ENCODE measurements at places on chromosomes 2 and 18.

DNA sequence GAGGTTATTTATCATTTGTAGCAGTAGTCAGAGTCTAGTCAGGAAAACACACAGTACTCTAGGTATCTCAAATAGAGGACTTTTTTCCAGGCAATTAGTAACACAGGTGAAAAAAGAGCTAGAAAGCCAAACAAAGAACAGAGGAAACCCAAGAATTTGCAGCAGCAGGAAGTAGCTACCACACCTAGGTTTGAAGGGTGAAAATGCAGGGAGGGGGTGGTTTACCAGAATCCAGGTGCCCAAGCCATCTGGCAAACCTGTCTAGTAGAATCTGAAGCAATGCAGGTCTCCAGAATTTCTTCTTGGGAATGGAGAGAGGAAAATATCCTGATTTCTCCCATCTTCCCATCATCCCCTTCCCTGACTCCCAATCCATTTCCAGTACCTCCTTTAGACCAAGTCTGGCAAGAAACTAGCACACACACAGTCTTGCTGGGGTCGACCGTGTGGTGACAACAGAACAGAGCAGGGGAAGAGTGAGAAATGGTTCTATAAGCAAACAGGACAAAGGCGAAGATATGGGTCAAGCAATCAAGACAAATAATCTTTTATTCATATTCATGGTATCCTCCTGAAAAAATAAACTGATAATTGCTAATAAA, 231.9 kb upstream of the MMADHC start:
- DNase-seq, result no peak

GRCh38 chr2:229519655-229520430, 194.5 kb downstream of the DNER start:
- DNase-seq, result no peak

DNA sequence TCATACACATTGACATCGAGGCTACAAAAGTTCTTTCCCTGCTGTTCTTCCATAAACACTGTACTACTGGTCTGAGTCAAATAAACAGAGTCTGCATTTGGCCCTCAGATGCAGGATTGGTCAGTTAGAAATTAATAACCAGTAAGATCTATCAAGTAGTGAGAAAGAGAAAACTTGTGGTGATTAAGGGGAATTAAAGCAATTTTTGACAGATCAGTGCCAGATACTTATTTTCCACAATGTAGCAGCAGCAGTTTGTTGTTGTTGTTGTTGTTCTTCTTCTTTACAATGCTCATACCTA, 85.0 kb downstream of the IKZF2 start:
- DNase-seq, result no peak

DNA sequence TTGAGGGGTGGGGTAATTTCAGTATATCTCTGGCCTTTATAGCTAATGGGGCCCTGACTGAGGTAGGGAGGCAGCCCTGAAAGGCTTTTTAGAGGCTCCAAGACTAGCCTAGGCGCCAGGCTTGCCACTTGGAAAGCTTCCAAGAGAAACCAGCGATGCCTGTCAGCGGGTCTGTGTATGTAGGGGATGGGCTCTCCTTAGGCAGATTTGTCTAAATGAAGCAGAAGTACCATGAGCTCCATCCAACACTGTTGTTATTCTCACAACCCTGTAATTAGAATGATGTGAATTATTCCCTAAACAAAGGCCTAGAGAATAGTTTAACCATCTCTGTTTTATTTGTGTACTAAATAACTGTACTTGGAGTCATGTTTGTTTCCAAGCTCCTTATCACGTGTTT, 138.1 kb downstream of the B3GNT2 start:
- no peak for DNase-seq

DNA sequence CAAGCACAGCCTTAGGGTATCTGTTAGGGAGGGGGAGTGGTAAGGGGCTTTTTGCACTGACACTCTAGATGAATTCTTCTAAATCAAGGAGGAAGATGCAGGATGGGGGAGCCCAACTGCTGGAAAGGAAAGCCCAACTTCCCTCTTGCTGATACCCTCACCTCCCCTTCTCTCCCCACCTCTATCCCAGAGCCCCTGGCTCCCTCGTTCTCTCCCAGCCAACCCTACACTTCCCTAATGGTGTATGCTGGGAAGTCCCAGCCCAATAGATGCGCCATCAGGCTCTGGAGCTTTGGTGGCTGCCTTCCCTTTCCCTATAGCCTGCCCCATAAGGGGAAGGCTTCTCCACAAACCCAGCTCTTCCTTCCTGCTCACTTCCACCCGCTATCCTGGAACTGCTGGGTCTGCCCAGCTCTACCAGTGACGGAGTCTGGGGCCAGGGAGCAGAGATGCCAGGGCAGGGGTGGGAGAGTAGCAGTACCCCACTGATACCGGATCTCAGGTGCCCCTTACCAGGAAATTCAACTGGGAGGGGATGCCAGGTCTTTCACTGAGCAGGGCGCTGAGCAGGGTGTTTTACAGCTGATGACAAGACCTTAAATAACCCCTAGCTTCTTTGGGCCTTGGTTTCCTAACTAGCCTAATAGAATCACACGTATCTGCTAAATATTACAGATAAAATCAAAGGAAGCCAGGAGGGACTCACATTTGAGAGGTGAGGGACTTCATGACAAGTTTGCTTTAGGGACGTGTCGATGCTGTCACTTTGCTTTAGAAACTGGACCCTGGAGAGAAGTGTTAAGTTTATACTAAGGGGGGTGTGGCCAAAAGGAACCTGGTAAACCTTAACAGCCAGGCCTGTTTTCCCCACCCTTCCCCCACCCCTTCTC, 82.6 kb downstream of the DNMT3A start:
- DNase-seq, result no peak

- DNase-seq, result no peak
Measured at GRCh38 chr2:175707322-175707721, 294.7 kb downstream of the LNPK start.

DNA sequence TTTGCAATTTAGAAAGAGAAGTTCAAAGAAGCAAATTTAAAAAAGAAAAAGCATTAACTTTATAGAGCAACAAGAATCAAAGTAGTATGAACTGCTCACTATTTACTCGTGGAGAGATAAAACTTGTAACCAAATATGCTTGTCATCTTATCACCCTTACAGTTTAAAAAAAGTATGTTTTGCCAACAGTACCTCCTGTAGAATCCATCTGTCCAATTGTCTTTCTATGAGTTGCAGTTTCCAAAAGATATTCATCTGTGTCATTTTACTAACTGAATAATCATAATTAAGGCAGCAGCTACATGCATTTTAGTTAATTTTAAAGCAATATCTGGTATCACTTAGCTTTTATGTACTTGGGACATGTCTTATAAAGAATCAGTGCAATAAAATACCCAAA, 1112.3 kb downstream of the DSC3 start:
- DNase-seq, result no peak

DNA sequence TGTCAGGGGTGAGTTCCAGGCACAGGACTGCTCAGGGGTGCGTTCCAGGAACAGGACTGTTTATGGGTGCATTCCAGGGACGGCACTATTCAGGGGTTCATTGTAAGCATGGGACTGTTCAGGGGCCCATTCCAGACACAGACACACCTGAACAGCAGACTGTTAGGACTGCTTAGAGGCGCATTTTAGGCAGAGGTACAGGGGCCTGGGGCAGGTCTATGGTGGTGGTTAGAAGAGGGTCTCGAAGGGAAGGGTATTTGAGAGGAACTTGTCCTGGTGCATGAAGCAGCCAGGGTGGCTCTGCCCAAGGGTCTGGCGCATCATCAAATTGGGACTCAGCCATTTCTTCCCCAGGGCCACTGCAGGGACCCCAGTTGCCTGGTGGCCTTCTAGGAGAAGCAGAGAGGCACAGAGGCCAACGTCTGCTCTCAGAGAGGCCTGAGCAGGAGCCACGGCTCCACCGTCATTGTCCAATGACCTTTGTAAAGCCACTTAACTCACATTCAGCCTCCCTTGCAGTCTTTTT, 14.8 kb upstream of the MLPH start:
- no peak for DNase-seq

- no peak for DNase-seq
Measured at GRCh38 chr18:68219872-68220271, 495.0 kb downstream of the TMX3 start.

- no peak for DNase-seq
Measured at GRCh38 chr2:239046822-239047221, 198.9 kb downstream of the TWIST2 start.

DNA sequence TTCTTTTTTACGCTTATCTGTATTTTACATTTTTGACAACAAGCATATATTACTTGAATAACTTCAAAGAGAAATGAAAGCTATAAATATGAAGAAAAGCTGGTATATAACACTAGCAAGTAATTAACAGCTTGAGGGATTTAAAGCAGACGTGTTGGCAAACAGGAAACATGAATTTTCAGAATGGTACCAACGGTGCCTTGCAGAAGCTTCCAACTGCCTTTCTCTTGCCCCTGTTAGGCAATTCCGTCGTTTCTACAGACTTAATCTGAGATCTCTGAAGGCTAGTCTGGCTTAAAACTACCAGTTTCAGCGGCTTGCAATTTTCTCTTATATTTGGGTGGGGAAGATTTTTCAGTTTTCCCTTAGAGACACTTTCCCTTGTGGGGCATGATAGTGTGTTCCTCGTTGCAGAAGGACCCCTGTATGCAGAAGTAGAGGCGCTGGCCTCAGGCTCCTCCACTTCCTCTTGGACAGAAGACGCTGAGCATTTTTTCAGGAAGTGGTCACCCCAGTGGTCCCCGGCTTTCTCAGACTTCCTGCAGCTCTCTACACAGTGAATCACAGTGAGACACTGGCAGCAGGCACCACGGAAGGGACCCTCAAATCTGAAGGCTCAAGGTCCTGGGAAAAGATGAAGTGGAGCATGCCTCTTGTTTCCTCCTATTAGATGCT, 56.2 kb upstream of the SLC16A14 start:
- no peak for DNase-seq

DNA sequence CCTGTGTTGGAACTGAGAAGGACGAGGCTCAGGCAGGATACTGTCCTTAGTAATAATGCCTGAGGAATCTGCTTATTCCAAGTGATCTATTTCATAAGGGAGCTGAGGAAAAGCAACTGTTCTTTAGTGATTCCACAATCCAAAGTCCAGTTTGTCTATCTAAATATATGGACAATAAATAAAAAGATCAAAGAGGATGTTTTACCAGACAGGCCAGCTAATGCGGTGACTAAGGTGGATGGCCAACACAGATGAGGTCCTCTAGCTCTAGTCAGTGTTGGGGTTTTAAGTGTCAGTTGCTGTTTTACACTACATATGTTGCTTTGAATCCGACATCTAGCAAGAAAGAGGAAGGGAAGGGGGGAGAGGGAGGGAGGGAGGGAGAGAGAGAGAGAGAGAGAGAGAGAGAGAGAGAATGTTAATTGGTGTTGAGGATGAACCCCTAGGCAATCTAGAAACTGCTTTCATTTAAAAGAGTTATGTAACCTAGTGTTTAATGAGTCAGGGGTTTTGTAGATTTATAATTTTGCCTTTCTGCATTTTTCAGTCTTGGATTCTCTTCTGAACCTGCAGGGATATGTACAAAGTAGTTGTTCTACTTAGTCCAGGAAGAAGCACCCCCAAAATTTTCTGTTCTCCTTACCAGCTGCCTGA, 27.0 kb upstream of the SCN1A start:
- no peak for DNase-seq

DNA sequence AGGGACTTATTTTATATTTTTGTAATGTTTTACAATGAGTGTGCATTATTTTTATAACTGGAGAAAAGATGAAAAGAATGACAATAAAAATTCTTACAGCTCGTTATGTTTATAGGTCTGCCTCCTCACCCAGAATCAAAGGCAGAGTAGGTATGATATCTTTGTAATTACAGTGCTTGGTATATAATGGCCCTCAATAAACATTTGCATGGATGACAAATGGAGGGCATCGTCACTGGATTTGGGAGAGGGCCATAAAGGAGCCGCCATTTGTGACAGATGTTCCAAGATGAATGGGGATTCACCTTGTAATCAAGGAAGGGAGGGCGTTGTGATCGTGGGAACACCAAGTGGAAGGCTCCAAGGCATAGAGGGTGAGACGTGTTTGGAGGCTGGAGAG, 22.6 kb upstream of the GIGYF2 start:
- DNase-seq, result no peak

GRCh38 chr2:172937884-172938712, 137.5 kb upstream of the MAP3K20 start:
- no peak for DNase-seq

DNA sequence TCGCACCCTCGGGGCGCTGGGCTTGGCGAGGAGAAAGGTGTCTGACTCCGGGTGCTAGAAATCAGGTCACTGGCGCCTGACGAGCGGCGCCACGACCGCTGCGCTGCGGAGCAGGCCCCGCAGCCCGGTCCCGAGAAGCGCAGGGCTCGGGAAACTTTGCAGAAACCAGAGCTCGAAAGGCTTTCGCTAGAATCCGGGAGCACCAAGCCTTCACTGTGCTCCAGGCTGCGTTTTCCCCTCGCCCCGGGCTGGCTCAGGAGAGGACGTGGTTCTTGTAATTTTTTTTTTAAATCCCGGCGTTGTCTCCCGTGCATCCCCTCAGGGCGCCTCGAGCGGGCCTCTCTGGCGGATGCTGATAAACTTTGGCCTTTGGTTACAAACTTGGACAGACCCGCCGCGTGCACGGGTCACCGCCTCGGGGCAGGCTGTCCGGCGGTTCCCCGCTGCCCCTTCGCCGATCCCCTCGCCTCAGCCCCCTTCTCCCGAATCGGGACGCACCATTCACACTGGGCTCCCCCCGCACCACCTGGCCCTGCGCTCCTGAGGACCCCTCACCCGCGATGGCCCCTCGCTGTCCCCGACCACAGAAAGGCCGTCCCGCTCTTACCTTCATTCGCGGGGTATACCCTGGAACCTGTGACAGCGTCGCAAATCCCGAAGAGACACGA, 419 bp downstream of the EPHA4 start:
- DNase-seq, result no peak

DNA sequence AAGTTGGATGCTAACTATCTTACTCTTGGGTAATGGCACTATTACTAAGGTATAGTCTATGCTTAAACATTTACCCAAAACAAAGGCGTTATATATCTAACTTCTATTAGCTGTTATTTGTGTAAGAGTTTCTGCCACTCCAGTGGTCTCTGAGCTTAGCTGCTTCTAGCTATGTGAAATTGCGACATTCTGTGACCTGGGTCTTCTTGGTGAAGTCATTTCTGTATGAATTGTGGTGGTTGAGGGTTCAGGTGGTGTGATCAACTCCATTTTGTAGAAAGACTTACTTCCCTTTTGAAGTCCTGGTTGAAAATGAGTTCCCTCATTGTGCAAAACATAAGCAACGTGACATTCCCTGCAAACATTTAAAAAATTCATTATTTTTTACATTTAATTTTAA, 221.6 kb downstream of the PIK3C3 start:
- no peak for DNase-seq

DNA sequence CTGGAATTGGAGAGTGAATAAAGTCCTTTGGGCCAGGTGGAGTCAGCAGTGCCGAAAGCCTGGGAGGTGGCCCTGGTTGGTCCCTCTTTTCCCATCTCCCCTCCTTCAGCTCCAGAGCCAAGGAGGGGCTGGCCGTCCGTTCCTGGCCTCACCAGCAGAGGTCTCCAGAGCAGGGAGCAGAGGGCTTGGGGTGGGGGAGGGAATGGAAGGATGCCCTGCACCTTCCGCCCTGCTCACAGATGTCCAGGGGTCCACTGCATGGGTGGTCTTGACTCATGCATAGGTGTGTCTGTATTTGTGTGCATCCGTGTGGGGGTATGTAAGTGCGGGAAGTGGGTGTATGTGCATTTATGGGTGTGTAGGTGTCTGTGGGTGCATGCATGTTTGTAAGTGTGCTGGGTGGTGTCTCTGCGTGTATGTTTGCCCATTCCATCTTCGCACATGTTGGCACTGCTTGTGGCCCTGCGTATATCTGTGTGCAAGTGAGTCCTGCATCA, 201.8 kb downstream of the ZFP36L2 start:
- no peak for DNase-seq

GRCh38 chr2:233089851-233090250, 29.7 kb downstream of the INPP5D start:
- DNase-seq, result no peak
